Breast epithelium (tissue), 4 donors: ENCODE measurements at places on chromosomes 7 and 10.
A peak's percentile ranks its signal among the peaks of the same experiment; 100 is the strongest.

GRCh38 chr7:102284891-102285539 lies 1.7 kb upstream of the SH2B2 start:
- no peaks in the 10 kb centered on the region for H3K4me1 ChIP-seq
- peak overlapping the region; percentile 91 for H3K4me3 ChIP-seq
- no peaks in the 10 kb centered on the region for H3K36me3 ChIP-seq

DNA sequence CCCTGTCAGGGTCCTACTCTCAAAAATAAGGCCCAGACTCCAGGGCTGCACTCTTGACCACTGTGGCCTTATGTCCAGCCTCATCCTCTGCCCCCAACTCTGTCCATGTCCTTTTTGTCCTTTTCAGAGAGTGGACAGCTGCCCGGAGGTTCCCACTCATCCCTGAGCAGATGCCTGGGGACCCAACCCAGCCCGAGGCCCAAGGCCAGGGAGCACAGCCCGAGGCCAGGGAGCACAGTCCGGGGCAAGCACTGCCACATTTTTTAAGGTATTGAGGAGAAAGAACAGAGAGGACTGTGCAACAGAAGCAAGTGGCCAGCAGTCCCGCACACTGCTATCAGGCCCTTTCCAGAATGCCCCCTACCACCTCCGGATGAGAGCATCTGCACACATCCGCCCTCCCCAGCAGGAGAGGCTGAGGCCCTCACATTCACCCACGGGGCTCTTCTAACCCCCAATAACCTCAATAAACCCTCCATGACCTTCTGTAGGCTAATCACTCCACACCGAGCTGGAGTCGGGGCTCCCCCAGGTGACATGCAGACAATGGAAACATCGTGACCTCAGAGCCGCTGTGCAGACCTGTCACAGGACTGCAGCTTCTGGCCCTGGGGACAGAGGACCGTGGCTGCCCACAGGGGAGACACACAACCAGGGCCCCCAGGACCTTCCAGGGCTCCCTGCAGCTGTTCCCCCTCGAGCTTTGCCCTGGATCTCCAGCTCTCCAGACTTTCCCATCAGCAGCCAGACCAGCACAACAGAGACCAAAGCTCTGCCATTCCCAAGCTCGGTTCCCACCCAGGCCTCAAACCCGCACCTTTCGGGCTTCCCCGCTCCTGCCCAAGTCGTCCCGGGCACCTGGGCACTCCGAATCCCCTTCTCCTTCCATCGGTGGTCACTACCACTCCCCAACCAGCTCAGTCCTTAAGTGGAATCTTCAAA lies 51.4 kb downstream of the CAMK2B start:
- H3K4me1 ChIP-seq: no peaks in the 10 kb centered on the region
- H3K36me3 ChIP-seq: no peaks in the 10 kb centered on the region
- no peaks in the 10 kb centered on the region for H3K27me3 ChIP-seq
- no peak overlapping the region for H3K27ac ChIP-seq

DNA sequence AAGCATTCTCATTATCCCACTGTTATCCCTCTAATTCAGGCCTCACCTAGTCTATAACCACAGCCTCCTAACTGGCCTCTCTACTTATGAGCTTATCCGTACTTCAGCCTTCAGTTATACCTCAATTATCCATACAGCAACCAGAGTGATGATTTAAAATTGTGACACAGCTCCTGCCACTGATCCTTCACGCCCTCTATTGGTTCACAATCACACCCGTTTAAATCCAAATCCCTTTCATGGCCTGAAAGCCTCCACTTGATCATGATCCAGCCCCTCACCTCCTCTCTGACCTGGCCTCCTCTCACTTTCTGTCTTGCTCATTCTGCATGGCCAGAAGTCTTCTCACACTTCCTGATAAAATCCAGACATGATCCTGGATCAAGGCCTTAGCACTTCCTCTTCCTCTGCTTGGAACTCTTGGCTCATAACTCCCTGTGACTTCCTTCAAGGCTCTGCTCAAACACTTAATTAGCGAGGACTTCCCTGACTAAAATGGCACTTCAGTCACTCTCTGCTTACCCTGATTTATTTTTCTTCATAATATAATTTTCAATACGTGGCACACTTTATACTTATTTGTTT lies 19.0 kb upstream of the TMEM26 start:
- H3K4me1 ChIP-seq: no peaks in the 10 kb centered on the region
- H3K36me3 ChIP-seq: no peaks in the 10 kb centered on the region
- no peak overlapping the region for H3K4me3 ChIP-seq
- H3K27me3 ChIP-seq: no peaks in the 10 kb centered on the region

DNA sequence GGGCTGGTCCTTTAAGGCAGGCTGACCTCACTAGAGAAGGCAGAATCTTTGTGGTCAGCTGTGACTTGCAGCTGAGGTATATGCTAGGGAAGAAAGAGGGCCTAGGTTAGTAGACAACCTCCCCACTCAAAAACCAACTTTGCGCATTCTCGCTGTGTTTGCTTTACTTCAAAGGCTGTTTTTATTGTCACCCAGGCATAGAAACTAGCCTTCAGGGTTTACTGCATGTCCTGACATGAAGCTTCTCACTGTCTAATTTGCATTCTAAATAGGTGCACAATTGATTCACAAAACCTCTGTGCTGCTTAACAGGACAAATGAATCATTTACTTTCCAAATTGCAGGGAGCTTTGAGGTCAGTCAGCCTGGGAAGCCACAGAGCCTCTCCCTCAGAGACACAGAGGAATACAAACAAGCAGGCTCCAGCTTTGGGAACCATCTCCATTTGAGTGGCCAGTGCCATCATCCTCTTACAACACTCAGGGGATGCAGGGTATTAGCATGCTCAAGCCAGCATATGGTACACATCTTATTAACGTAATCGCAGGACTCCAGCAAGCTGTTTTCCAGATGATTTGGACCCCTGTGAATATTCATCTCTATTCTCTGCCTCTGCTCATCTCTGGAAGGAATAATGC lies 596.4 kb upstream of the GHITM start:
- no peak overlapping the region for H3K4me3 ChIP-seq
- H3K36me3 ChIP-seq: no peaks in the 10 kb centered on the region
- no peaks in the 10 kb centered on the region for H3K4me1 ChIP-seq
- H3K27me3 ChIP-seq: no peaks in the 10 kb centered on the region

- H3K27ac ChIP-seq: no peak overlapping the region
- H3K27me3 ChIP-seq: no peaks in the 10 kb centered on the region
- H3K36me3 ChIP-seq: no peaks in the 10 kb centered on the region
- no peaks in the 10 kb centered on the region for H3K4me1 ChIP-seq
- H3K4me3 ChIP-seq: no peak overlapping the region
These were observed 9.7 kb upstream of the ADCY1 start for GRCh38 chr7:45564485-45564884.

- H3K27ac ChIP-seq: peak overlapping the region; percentile 88
- H3K4me3 ChIP-seq: no peak overlapping the region
- H3K27me3 ChIP-seq: no peaks in the 10 kb centered on the region
- peaks cover 11% of the 10 kb centered on the region for H3K4me1 ChIP-seq
- H3K36me3 ChIP-seq: no peaks in the 10 kb centered on the region
- DNase-seq: peak; percentile 82
These were observed 122.7 kb downstream of the PRKAG2 start for GRCh38 chr7:151754142-151754590.

DNA sequence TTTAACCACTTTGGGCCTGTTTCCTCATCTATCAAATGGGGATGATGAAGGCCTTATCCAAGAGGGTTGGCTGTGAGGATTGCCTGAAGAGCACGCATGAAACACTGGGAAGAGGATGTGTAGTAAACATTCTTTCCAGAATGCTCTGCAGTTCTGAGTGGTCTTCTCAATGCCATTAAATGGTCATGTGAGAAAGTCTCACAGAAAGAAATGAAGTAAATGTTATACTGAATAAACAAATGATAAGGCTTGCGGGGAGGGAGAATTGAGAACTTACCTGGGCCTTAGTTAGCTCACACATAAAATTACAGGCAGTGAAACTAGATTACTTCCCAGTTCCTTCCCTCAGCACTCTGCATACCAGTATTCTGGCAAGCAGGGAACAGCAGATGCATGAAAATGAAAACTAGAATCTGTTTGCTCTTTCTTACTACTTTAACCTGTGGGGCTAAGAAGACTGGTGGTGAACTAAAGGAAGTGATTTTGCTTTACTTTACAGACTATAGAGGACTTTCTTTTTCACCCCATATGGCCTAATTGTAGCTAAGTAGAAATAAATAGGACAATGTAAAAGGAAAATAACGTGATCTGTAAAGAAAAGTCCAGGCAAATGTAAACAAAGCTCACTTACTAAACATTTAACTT lies 135.3 kb upstream of the CCDC6 start:
- H3K4me1 ChIP-seq: no peaks in the 10 kb centered on the region
- no peak overlapping the region for H3K4me3 ChIP-seq
- H3K27ac ChIP-seq: no peak overlapping the region
- no peaks in the 10 kb centered on the region for H3K36me3 ChIP-seq

DNA sequence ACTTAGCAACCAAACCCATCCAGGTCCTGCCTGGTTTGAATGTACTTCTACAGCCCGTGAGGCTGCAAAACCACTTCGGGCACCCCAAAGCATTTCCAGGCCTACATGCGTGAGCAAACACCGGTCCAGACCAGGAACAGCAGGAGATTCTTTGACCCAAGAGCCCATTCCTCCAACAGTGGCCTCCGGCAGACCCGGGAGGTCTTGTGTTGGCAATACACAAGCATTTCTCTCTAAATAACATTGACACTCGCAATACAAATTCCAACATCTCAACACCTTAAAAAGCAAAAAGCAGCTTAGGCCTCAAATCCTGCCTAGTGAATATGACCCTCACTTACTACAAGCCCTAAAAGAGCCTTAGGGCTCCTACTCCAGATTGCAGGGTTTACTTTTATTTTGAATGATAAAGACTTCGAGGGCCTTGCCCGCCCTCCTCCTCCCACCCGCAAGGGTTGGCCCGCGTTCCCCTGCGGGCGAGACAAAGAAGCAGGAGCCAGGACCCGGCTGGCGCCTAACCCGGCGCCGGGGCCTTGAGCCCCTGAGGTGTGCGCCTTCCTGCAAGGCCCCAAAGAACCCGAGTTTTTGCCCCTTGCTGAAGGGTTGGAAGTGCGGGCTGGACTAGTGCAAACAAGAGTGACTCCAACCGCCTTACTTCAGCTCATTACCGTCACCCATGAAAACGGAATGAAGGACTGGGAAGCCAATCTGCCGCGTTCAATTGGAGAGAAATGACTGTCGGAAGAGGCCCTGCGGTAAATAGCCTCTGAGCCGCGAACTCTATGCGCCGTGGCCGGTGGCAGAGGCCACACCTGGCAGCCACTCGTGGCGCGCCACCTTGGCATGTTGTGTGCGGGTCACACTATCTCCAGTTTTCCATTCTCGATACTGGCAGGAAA lies 3.4 kb upstream of the DLX6 start:
- H3K4me3 ChIP-seq: no peak overlapping the region
- H3K27ac ChIP-seq: no peak overlapping the region
- no peaks in the 10 kb centered on the region for H3K4me1 ChIP-seq
- H3K27me3 ChIP-seq: peaks cover 6% of the 10 kb centered on the region
- no peaks in the 10 kb centered on the region for H3K36me3 ChIP-seq

DNA sequence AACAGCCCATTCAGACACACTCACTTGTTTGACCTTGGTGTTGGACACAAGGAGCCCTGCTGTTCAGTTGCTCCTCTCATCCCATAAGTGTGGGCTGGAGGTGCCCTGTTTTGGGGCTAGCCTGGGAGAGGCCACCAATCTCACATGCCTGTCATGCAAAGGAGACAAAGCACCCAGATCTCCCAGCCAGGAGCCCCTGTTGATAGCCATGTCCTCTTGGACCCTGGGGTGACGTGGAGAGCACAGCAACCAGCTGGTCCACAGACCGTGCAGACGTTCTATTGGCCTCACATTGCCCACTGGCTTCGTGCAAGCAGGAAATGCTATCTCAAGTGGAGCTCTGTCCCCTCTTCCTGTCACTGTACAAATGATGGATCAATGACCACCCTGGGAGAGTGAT lies 240.8 kb downstream of the RPS24 start:
- H3K36me3 ChIP-seq: no peaks in the 10 kb centered on the region
- no peak for DNase-seq
- H3K4me1 ChIP-seq: no peaks in the 10 kb centered on the region
- H3K4me3 ChIP-seq: no peak overlapping the region
- H3K27me3 ChIP-seq: no peaks in the 10 kb centered on the region
- H3K27ac ChIP-seq: no peak overlapping the region

DNA sequence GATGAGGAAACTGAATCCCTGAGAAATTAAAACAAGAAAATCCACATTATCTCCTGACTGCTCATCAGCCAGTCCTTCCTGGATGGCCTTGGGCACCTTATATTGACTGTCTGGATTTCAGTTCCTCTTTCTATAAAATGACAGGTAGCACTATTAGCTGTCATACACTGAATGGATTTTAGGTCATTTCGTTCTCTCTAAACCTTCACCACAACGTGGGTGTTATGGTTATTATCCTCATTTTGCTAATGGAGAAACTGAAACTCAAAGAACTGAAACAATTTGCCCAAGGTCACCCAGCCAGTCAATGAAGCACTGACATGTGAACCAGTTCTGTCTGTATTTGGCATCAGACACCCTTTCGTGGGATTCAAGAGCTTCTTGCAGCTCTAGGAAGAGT lies 193.8 kb downstream of the CYP26A1 start:
- H3K27ac ChIP-seq: no peak overlapping the region
- H3K27me3 ChIP-seq: no peaks in the 10 kb centered on the region
- H3K4me3 ChIP-seq: no peak overlapping the region
- H3K36me3 ChIP-seq: no peaks in the 10 kb centered on the region

GRCh38 chr10:16545116-16545736 lies 23.5 kb upstream of the C1QL3 start:
- no peaks in the 10 kb centered on the region for H3K27me3 ChIP-seq
- H3K4me3 ChIP-seq: no peak overlapping the region

GRCh38 chr7:82598958-82599357 lies 155.4 kb upstream of the CACNA2D1 start:
- no peak for DNase-seq
- no peak overlapping the region for H3K4me3 ChIP-seq
- no peaks in the 10 kb centered on the region for H3K4me1 ChIP-seq
- H3K36me3 ChIP-seq: no peaks in the 10 kb centered on the region
